ENCODE measurements at places on chromosomes 7 and 10. TPM values are rescaled to one million over a fixed set of nuclear protein-coding genes. Genes with fewer than 3 reads are reported as not detected.

NPY gene
- total RNA-seq, result 33.2 TPM

TMEM213 gene
- total RNA-seq, result not detected

GRCh38 chr7:30755384-30756154 is 3.6 kb downstream of the INMT start:
- peak overlapping the region; percentile 58 for H3K27ac ChIP-seq
- H3K36me3 ChIP-seq, result no peaks in the 10 kb centered on the region
- no peak for DNase-seq
- peaks cover 63% of the 10 kb centered on the region for H3K4me1 ChIP-seq

- H3K27me3 ChIP-seq, result no peaks in the 10 kb centered on the region
- no peak overlapping the region for H3K4me3 ChIP-seq
- no peak overlapping the region for H3K27ac ChIP-seq
- DNase-seq, result no peak
These were observed 769.9 kb downstream of the MAGI2 start for GRCh38 chr7:78683566-78683965.

SYT15B gene
- 2.5 TPM for total RNA-seq

SAP25 gene
- total RNA-seq, result 0.83 TPM

DNA sequence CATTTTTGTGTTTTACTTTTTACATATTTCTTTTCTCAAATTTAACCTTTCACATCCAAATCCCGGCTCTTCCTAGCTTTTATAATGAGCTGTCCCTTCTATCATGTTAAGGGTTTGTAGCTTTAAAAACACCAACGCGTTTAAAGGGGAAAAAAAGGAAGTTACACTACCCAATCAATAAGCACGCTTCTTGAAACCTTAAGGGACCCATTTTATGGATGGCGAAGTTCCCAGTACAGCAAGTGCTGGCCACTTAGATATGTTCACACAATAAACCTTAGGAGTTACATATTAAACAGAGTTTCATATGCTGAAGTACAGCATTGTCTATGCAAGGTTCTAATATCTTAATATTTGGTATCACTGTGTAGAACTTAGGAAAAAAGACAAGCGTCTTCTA is 1.8 kb downstream of the GNG11 start:
- no peaks in the 10 kb centered on the region for H3K27me3 ChIP-seq
- no peak for DNase-seq
- H3K27ac ChIP-seq, result peak overlapping the region; percentile 89
- H3K36me3 ChIP-seq, result peaks cover 12% of the 10 kb centered on the region

- no peaks in the 10 kb centered on the region for H3K27me3 ChIP-seq
- H3K4me1 ChIP-seq, result peaks cover 41% of the 10 kb centered on the region
- no peak for DNase-seq
- H3K36me3 ChIP-seq, result no peaks in the 10 kb centered on the region
- H3K27ac ChIP-seq, result peak overlapping the region; percentile 97
These were observed 170.1 kb downstream of the ARHGAP12 start for GRCh38 chr10:31758495-31758894.

DNA sequence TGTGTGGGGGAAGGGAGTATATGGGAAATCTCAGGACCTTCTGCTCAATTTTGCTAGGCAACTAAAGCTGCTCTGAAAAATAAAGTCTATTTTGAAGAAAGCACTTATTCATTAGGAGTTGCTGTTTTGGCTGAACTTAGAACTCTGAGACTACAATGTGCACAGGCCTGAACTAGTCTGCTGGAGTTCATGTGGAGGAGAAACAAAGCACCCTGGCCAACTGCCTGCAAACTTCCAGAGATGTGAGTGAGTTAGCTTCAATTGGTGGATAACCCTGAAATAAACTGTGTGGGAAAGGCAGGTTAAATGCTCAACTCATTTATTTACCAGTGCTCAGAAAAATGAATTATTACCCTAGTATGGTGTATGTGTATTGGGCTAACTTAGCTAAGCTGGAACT is 17.3 kb upstream of the FAM241B start:
- no peak overlapping the region for H3K4me3 ChIP-seq
- no peaks in the 10 kb centered on the region for H3K36me3 ChIP-seq
- no peaks in the 10 kb centered on the region for H3K27me3 ChIP-seq
- H3K4me1 ChIP-seq, result no peaks in the 10 kb centered on the region
- no peak overlapping the region for H3K27ac ChIP-seq
- DNase-seq, result no peak

DNA sequence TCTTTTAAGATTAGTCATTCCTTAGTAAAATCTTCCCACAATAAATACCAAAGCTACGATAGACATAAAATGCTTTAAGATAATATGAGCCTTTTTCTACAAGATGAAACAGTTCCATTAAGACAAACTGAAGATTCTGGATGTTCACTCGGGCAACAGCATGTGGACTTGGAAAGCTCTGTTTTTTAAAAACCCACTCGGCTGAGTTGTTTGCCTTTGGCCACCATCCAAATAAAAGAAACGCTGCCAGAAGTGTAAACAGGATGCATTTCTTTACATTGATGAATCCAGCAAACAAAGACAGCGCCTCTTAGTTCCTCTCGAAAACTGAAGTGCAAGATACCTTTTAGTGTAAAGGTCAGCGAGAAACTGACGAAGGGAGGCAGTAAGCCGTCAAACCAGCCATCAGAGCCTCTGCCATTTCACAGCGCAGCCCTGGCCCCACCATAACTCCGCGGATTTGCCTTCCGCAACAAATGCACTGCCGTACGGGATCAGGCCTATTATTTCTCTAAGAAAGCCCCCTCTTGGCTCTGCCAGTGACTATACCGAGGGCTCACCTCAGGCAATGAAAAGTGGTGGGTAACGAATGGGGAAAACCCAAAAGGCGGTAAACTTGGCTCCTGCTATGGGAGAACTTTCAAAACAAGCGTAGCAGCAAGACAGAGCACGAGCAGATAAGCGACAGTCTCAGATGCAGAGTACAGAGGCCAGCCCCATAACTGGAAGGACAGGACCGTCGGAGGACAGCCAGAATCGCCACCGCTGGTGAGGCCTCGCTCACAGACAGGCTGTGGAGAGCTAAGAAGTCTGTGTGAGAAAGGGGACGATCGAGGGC is 41.4 kb downstream of the GNA12 start:
- DNase-seq, result no peak
- H3K27me3 ChIP-seq, result no peaks in the 10 kb centered on the region
- H3K4me3 ChIP-seq, result no peak overlapping the region
- peak overlapping the region; percentile 8 for H3K27ac ChIP-seq
- H3K4me1 ChIP-seq, result peaks cover 43% of the 10 kb centered on the region
- H3K36me3 ChIP-seq, result no peaks in the 10 kb centered on the region

DNA sequence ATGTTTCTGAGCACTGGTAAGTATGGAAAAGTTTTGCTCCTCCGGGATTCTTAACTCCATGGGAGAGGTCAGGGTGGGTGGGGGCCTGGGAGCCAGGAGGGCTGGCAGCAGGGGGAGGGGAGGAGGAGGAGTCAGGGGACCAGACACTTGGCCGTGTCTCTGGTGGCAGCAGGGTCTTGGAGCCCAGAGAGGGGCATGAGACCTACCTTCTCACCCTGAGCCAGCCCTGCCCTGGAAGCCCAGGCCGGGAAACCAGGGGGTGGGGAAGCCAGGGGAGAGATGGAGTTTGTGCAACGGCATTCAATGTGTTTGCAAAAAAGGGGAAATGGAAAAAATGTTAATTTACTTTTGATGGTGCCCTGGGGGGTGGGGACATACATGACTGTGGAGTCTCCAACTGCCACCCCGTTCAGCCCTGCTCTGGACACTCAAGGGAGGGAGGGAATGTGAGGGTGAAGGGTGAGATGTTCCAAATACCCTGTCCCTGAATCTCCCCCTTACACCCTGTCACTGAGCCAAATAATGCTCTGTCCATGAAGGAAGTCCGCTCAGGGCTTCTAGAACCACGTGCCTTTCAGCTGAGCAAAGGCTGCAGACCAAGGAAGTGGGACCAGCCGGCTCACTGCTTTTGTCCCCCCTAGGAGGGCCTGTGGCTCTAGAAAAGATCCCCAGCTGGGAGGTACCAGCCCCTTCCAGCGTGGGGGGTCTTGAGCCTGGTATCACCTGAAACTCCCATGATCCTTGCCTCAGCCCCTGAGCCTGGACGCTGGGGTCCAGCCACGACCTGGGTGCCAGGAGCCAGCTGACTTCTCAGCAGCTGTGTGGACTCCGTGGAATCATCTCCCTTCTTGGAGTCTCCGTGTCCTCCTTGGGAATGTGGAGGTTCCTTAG is 48.3 kb downstream of the TMEM270 start:
- H3K4me1 ChIP-seq, result peaks cover 11% of the 10 kb centered on the region
- H3K27ac ChIP-seq, result no peak overlapping the region
- no peak overlapping the region for H3K4me3 ChIP-seq
- no peaks in the 10 kb centered on the region for H3K27me3 ChIP-seq
- H3K36me3 ChIP-seq, result no peaks in the 10 kb centered on the region

SMARCD3 gene
- 42.3 TPM for total RNA-seq

Data from esophagus muscularis mucosa (tissue), 4 donors.